ENCODE measurements at places on chromosomes 12 and 14.

- no peak for DNase-seq
These were observed 35.1 kb upstream of the BATF start for GRCh38 chr14:75487155-75487671.

DNA sequence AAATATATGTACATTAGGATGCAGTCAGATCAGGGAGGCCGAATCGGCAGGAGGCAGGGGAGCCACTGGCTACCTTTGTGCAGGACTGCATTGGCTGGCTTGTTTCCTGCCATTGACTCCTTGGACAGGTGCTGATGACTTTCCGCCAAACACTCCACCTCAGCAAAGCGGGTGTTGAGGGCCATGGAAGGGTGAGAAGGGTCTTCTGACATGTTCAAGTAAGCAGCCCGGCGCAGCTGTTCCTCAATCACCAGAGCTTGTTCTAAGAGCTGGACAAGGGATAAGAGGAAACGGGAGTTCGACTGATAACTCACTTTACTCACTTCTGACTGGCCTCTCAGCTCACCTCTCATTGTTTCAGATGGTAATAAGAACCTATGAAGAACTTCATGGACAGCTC, 4.9 kb upstream of the NOP2 start:
- no peak for DNase-seq

GRCh38 chr12:116563262-116563661, 4.1 kb downstream of the MAP1LC3B2 start:
- DNase-seq, result no peak

DNA sequence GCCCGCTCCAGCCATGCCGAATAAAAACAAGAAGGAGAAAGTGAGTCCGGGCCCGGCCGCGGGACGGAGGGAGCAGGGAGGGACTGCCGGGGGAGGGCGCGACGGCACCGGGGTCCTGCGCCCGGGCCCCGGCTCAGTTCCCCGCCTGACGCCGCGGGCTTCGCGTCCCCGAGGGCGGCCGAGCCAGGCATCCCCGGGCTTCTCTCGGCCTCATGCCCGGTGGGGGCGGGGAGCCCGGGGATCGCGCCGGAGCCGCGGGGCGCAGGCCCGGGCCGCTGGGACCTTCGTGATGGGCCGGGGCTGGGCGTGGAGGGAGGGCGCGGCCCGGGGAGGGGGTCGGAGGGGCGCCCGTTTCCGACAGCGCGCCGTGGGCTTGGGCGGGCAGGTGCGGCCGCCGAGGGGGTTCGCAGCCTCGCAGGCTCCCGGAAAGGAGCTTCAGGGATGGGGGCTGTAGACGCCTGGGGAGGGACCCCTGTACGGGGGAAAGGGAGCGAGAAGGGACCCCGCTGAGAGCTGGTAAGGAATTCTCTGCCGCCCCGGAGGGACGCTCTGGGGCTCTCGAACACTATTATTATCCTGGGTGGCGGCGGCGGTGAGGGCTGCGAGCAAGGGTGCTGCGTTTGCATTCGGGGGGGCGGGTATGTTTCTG, 496 bp downstream of the PPP2R5C start:
- peak; percentile 18 for DNase-seq

DNA sequence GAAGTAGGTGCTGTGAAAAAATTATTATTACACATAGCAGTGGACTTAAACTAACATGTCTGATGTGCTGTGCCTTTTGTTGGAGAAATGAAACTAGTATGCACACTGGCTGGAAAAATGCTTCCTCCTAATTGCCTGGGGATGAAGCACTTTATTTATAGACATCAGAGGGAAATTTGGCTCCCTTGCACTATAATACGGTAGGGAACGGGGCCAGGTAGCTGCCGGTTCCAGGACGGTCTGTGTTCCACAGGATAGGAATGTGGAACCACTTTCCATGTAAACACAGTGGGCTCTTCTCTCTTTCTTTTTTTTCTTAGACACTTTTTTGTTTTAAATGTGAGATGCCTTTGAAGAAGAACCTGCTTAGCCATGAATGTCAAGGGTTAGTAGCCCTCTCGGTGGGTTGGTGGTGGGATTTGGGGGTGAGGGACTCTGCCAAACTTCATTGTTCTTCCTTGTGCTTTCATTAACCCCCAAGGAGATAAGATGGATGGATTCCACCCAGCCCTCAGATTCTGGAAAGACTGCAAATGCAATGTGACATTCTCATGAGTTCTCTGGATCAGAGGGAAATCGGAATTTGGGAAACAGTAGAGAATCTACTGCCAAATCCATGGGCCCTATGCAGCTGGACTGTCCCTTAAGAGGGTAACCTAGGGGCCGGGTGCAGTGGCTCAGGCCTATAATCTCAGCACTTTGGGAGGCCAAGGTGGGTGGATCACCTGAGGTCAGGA, 58.0 kb upstream of the GSC start:
- DNase-seq, result no peak

DNA sequence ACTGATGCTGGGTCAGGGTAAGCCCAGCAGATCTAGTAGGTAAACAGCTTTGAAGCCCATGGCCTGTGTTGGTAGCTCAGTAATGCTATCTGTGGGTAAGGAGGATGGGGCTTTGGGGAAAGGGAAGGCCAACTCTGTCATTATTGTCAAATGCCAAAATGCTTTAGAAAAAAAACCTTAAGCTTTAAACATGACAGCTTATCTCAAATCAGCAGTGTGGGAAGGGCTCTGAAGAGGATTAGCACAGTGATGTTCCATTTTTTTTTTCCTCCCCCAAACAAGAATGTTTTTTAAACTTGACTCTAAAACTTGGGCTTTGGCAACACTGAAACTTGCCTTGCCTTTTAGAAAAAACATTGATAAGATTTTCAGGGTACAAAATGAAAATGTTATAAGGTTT, 11.7 kb downstream of the DAAM1 start:
- DNase-seq, result no peak

GRCh38 chr12:50239355-50239891, 43.9 kb downstream of the LIMA1 start:
- DNase-seq, result no peak

DNA sequence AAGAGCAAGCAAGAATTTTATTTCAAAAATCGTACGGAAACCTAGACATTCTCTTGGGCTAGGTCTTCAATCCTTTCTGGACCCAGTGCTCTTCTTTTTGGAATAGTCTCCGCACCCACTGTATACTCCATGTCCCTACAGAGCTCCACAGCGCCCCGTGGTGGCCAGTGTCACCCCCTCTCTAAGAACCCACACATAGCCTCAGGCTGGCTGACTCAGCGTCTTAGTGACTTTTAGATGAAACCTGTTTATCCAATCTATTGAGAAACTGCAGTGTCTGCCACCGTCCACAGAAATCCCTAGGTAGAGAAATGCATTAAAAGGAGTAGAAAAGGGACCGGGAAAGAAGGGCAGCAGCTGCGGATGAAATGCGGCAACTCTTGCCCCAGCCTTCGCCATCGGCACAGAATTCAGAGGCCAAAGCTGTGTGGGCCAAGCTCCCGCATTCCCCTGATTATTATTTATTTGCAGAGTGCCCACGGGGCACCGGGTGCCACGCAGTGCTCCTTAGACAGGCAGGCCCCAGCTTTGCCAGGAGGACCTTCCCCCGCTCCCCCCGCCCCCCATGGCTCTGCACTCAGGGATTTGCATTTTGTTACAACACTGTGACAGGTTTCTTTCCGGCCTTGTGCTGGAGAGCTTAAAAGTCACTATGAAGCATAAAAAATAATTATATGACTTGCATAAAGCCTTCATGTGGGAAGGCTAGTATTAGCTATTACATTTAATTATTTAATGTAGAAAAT, 170.1 kb upstream of the FKBP4 start:
- peak; percentile 93 for DNase-seq

DNA sequence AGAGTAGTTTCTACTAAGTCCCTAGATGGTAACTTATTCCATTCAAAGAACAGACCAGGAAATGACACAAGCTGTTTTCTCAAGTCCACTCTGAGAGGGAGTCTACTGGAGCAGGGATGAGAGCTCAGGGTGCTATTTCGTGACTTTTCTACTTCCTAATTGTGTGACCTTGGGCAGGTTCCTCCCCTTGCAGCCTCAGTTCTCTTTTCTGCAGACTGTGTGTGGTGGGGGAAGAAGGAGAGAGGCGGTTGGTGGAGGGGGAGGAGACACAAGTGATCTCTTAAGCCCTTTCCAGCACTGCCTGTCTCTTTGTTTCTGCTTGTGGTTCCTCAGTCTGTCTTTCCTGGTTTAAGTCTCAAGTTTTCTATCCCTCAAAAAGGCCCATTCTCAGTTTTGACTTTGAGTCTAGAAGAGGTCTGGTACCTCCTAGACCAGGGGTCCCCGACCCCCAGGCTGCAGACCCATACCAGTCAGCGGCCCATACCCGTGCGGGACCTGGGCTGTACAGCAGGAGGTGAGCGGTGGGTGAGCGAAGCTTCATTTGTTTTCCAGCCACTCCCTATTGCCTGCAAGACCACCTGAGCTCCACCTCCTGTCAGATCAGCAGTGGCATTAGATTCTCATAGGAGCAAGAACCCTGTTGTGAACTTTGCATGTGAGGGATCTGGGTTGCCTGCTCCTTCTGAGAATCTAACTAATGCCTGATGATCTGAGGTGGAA, 10.7 kb downstream of the FGF6 start:
- DNase-seq, result no peak

All from ELF-1 (cell line).